ENCODE measurements at places on chromosomes 12 and 14.

DNA sequence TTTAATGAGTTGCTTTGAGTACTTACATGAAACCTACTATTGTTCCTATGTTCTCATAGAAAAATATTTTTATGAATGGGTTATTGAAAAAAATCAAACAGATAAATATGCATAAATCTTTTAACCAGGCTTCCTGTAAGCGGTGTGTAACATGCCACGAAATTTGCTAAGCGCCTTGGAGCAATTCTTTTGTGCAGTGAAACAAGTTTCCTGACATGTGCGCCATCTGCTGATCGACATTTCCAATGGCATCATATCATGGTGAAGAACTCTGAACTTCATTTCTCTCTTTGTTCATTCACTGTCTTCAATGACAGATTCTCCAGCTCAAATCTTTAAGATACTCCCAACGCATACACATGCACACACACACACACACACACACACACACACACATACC, 145.6 kb upstream of the NAV3 start:
- H3K4me1 ChIP-seq = no peaks in the 10 kb centered on the region
- H3K36me3 ChIP-seq = no peaks in the 10 kb centered on the region
- ATAC-seq = no peak
- no peaks in the 10 kb centered on the region for H3K27me3 ChIP-seq
- H3K27ac ChIP-seq = no peak overlapping the region

DNA sequence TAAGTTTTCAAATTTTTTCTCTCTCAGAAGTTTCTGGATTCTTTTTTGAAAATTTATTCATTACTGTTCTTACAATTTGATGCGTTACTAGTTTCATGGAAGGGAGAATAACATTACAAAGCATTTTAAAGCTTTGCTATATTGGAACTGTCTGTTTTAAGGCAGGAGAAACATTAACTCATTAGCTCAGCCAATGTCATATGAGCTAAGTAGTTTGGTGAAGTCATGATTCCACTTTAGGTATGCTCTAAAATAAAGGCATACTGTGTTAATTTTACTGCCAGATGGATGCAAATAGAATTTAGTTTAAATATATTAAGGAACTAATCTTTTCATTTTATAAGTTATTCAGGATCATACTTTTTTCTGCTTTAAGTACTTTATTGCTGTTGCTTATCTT, 46.0 kb downstream of the ARID2 start:
- ATAC-seq = no peak
- no peak overlapping the region for H3K27ac ChIP-seq
- peaks cover 19% of the 10 kb centered on the region for H3K4me1 ChIP-seq
- no peaks in the 10 kb centered on the region for H3K36me3 ChIP-seq

- H3K27me3 ChIP-seq = peaks cover 41% of the 10 kb centered on the region
- H3K36me3 ChIP-seq = no peaks in the 10 kb centered on the region
Measured at GRCh38 chr14:76597387-76597786, 163.9 kb upstream of the VASH1 start.

- H3K27me3 ChIP-seq = peaks cover 28% of the 10 kb centered on the region
- H3K4me1 ChIP-seq = no peaks in the 10 kb centered on the region
- no peaks in the 10 kb centered on the region for H3K36me3 ChIP-seq
- ATAC-seq = no peak
- H3K4me3 ChIP-seq = peak overlapping the region; percentile 61
Measured at GRCh38 chr12:15220451-15220850, 766 bp downstream of the RERG start.

DNA sequence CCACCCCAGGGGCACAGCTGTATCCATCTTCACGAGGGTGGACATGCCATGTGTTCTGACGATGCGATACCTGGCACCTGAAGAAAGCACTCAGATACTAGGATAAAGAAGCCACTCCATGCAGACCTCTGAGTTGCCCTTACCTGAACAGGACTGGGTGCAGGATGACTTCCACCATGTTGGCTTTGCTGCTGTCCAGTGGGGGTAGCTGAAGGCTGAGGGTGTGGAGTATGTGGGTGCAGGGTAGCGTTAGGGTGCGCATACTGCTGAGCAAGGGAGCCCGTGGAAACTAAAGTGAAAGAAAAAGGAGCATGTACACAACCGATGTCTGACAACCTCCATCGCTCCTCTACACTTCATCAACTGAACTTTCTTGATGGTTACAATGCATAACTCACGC, 51.3 kb downstream of the SH2B3 start:
- no peak overlapping the region for H3K27ac ChIP-seq
- H3K36me3 ChIP-seq = peaks cover 36% of the 10 kb centered on the region
- H3K4me1 ChIP-seq = peaks cover 8% of the 10 kb centered on the region
- H3K27me3 ChIP-seq = no peaks in the 10 kb centered on the region
- no peak for ATAC-seq

- no peak for ATAC-seq
- no peaks in the 10 kb centered on the region for H3K27me3 ChIP-seq
- H3K27ac ChIP-seq = no peak overlapping the region
Measured at GRCh38 chr12:125098676-125099408, 33.6 kb downstream of the AACS start.

DNA sequence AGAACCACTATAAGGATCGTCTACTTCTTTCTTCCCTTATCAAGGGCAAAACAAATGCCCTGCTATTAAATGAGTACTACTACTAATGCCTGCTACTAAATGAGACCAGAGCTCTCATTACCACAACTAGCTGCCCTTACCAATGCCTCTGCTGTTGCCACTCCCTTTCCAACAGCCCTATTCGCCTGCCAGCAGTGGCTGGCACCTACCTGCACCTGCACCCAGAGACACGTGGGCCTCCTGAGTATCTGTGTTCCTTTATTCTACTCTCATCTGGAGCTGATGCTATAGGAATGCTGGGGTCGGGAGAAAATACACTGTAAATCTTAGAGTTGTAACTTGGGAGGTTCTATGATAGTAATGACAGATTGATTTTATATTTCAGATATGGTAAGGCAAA, 174.7 kb downstream of the SLC2A13 start:
- no peaks in the 10 kb centered on the region for H3K36me3 ChIP-seq
- no peaks in the 10 kb centered on the region for H3K4me1 ChIP-seq
- no peaks in the 10 kb centered on the region for H3K27me3 ChIP-seq
- no peak overlapping the region for H3K27ac ChIP-seq
- H3K4me3 ChIP-seq = no peak overlapping the region

- ATAC-seq = no peak
- H3K27me3 ChIP-seq = no peaks in the 10 kb centered on the region
- no peak overlapping the region for H3K27ac ChIP-seq
- H3K4me1 ChIP-seq = no peaks in the 10 kb centered on the region
- no peaks in the 10 kb centered on the region for H3K36me3 ChIP-seq
- no peak overlapping the region for H3K4me3 ChIP-seq
Measured at GRCh38 chr12:18373181-18373580, 111.9 kb downstream of the PIK3C2G start.

- peak overlapping the region; percentile 1 for H3K27ac ChIP-seq
- H3K4me3 ChIP-seq = peak overlapping the region; percentile 96
- no peaks in the 10 kb centered on the region for H3K27me3 ChIP-seq
- ATAC-seq = no peak
- H3K36me3 ChIP-seq = peaks cover 22% of the 10 kb centered on the region
Measured at GRCh38 chr14:70646705-70647104, 5.0 kb downstream of the TTC9 start.

DNA sequence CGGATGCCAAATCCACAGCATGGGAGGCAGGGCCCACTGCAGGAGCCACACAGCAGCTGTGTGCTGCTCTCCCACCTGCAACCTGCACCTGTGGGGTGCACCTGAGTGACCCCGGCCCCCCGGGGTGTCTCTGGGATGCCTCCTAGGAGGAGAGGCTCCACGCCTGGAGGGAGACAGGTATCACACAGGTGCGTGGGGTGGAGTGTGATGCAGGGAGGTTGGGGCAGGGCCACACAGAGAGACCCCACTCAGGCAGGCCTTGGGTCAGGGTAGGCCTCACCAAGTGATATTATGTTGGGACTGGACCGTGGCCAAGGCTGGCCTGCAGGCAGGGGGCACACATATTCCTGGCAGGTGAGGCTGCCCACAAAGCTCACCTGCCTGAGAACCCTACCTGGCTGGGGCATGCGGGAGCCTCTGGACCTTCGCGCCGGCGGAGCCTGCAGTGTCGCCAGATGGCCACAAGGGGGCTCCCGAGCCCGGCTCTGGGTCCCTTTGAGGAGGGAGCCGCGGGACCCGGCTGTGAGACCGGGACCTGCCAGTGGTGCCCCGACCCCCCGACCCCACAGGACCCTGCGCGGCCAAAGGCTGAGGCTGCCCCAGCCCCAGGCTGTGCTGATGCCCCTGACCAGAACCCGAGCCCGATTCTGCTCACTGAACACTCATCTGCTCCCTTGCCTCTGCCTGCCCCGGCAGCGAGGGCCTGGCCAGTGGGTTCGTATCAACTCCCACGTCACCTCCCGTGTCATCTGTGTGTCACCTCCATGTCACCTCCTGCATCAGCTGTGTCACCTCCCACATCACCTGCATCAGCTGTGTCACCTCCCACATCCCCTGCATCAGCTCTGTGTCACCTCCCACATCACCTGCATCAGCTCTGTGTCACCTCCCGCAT, 11.4 kb downstream of the TMEM121 start:
- peak overlapping the region; percentile 27 for H3K4me3 ChIP-seq
- H3K36me3 ChIP-seq = no peaks in the 10 kb centered on the region
- H3K27ac ChIP-seq = peak overlapping the region; percentile 52
- H3K27me3 ChIP-seq = peaks cover 3% of the 10 kb centered on the region
- H3K4me1 ChIP-seq = no peaks in the 10 kb centered on the region
- peak; percentile 94 for ATAC-seq

- peaks cover 21% of the 10 kb centered on the region for H3K4me1 ChIP-seq
- no peak overlapping the region for H3K27ac ChIP-seq
- H3K4me3 ChIP-seq = no peak overlapping the region
- peaks cover 41% of the 10 kb centered on the region for H3K36me3 ChIP-seq
Measured at GRCh38 chr14:73295198-73295796, 58.0 kb downstream of the PAPLN start.

GRCh38 chr14:91415794-91416743, 1.6 kb downstream of the CCDC88C start:
- ATAC-seq = peak; percentile 67
- H3K4me1 ChIP-seq = peaks cover 24% of the 10 kb centered on the region
- H3K27ac ChIP-seq = peak overlapping the region; percentile 98
- peaks cover 57% of the 10 kb centered on the region for H3K36me3 ChIP-seq
- H3K27me3 ChIP-seq = no peaks in the 10 kb centered on the region

- no peak overlapping the region for H3K4me3 ChIP-seq
- H3K36me3 ChIP-seq = no peaks in the 10 kb centered on the region
- H3K27me3 ChIP-seq = no peaks in the 10 kb centered on the region
- no peaks in the 10 kb centered on the region for H3K4me1 ChIP-seq
- no peak overlapping the region for H3K27ac ChIP-seq
Measured at GRCh38 chr14:32692441-32692840, 246.2 kb upstream of the NPAS3 start.

DNA sequence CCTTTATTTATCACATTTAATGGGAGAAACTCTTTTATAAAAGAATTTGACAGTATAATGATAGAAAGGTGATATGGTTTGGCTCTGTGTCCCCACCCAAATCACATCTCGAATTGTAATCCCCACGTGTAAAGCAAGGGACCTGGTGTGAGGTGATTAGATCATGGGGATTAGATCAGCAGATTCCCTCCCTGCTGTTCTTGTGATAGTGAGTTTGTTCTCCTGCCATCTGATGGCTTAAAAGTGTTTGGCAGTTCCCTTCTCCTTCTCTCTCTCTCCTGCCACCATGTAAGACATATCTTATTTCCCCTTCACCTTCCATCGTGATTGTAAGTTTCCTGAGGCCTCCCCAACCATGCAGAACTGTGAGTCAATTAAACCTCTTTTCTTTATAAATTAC, 1110.3 kb downstream of the FLRT2 start:
- no peaks in the 10 kb centered on the region for H3K36me3 ChIP-seq
- H3K27ac ChIP-seq = no peak overlapping the region
- H3K4me1 ChIP-seq = no peaks in the 10 kb centered on the region
- no peaks in the 10 kb centered on the region for H3K27me3 ChIP-seq
- no peak overlapping the region for H3K4me3 ChIP-seq

DNA sequence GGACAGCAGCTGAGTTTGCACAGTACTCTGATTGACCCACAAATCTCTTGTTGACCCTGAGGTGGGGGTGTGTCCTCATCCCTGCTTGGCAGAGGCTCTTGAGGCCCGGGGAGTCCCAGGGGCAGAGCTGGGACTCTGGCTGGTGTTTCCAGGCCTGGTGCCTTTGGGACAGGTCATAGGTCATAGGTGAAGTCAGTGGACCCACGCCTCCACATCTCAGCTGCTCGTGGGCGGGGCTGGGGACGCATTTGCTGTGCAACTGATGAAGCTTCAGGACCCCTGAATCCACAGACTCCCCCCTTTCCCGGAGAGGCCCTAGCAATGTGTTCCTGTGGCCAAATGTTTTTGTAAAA, 408 bp upstream of the CACNA2D4 start:
- no peak overlapping the region for H3K4me3 ChIP-seq
- no peaks in the 10 kb centered on the region for H3K36me3 ChIP-seq
- peaks cover 3% of the 10 kb centered on the region for H3K27me3 ChIP-seq
- H3K4me1 ChIP-seq = peaks cover 16% of the 10 kb centered on the region
- no peak overlapping the region for H3K27ac ChIP-seq

- H3K4me3 ChIP-seq = no peak overlapping the region
- H3K27ac ChIP-seq = no peak overlapping the region
- no peaks in the 10 kb centered on the region for H3K27me3 ChIP-seq
- no peaks in the 10 kb centered on the region for H3K36me3 ChIP-seq
Measured at GRCh38 chr14:40416565-40416964, 984.3 kb upstream of the FBXO33 start.

- H3K4me1 ChIP-seq = peaks cover 32% of the 10 kb centered on the region
- no peak overlapping the region for H3K4me3 ChIP-seq
- peaks cover 82% of the 10 kb centered on the region for H3K36me3 ChIP-seq
- no peak for ATAC-seq
- H3K27ac ChIP-seq = no peak overlapping the region
Measured at GRCh38 chr12:817941-818600, 65.7 kb downstream of the WNK1 start.

DNA sequence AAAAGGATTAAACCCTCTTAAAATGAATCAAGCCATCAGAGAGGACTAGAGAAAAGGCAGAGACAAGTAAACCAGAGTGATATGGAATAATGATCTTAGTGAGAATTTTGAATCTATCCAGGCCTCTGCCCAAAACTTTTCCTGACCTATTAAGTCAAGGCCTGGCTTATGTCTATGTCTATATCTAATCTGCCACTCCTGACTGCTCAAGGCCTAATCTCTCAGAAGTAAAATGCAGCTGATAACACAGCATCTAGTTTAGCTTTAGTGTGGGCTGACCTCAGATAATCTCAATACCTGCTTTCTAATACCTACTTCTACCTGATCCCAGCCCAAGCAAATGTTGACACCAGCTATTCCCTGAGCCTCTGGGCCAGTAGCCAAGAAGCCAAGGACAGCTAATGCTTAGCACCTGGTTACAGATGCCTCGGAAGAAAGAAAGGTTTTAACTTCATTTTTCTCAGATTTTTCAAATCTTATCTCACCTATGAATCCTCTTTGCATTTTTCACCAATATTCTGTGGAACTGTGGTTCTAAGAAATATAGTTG, 1472.5 kb upstream of the SEL1L start:
- H3K4me1 ChIP-seq = no peaks in the 10 kb centered on the region
- no peaks in the 10 kb centered on the region for H3K36me3 ChIP-seq
- H3K27ac ChIP-seq = no peak overlapping the region
- no peak for ATAC-seq

GRCh38 chr12:76811976-76812375, 48.1 kb downstream of the ZDHHC17 start:
- H3K27ac ChIP-seq = no peak overlapping the region
- no peaks in the 10 kb centered on the region for H3K4me1 ChIP-seq
- H3K4me3 ChIP-seq = no peak overlapping the region
- no peaks in the 10 kb centered on the region for H3K27me3 ChIP-seq
- peaks cover 84% of the 10 kb centered on the region for H3K36me3 ChIP-seq

- H3K4me3 ChIP-seq = no peak overlapping the region
- no peaks in the 10 kb centered on the region for H3K36me3 ChIP-seq
- peak overlapping the region; percentile 41 for H3K27ac ChIP-seq
- ATAC-seq = no peak
- H3K27me3 ChIP-seq = peaks cover 7% of the 10 kb centered on the region
Measured at GRCh38 chr12:111099186-111099585, 178.8 kb upstream of the MYL2 start.
